ENCODE measurements at places on chromosomes 11 and 22. TPM values are rescaled to one million over a fixed set of nuclear protein-coding genes. Genes with fewer than 3 reads are reported as not detected.

GRCh38 chr11:20038412-20038811 lies 121.9 kb downstream of the DBX1 start:
- H3K27me3 ChIP-seq: peaks cover 16% of the 10 kb centered on the region
- H3K4me1 ChIP-seq: peaks cover 8% of the 10 kb centered on the region
- no peak for DNase-seq

- no peak overlapping the region for H3K4me3 ChIP-seq
- H3K27me3 ChIP-seq: no peaks in the 10 kb centered on the region
- no peak overlapping the region for H3K27ac ChIP-seq
- DNase-seq: no peak
These were observed 4.6 kb upstream of the CERK start for GRCh38 chr22:46742576-46743221.

- peak; percentile 34 for DNase-seq
- no peaks in the 10 kb centered on the region for H3K36me3 ChIP-seq
- H3K27me3 ChIP-seq: peaks cover 60% of the 10 kb centered on the region
- no peak overlapping the region for H3K4me3 ChIP-seq
- H3K27ac ChIP-seq: no peak overlapping the region
- peaks cover 13% of the 10 kb centered on the region for H3K4me1 ChIP-seq
These were observed 4.0 kb upstream of the SCN4B start for GRCh38 chr11:118156531-118157185.

GRCh38 chr11:120054016-120054752 lies 83.7 kb downstream of the TRIM29 start:
- DNase-seq: no peak
- H3K4me3 ChIP-seq: no peak overlapping the region
- H3K27me3 ChIP-seq: peaks cover 10% of the 10 kb centered on the region
- no peak overlapping the region for H3K27ac ChIP-seq

The OR51B5 gene
- total RNA-seq: not detected
